ENCODE measurements at places on chromosomes 4 and X.

GRCh38 chrX:153375571-153375970 is 25.6 kb downstream of the PNMA6E start:
- DNase-seq = no peak

DNA sequence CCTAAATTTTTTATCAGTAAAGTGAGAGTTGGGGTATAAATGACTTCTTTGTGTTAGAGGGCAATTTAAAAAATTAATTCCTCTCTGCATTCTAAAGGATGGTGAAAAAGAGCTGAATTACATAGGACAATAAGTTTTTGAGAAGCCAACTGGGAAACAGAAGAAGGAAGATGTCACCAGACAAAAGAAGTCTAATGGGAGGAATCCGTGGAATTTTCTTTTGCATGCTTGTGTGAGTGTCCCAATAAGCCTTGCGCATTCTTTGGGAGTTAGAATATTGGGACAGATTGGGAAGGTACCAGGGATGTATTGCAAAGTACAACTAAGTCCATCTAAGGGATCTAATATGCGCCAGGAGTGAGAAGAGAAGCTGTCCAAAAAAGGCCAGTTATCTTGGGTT is 35.1 kb upstream of the NR3C2 start:
- no peak for DNase-seq

GRCh38 chr4:157300701-157301100 is 80.2 kb downstream of the GRIA2 start:
- DNase-seq = no peak

GRCh38 chrX:46710927-46711623 is 47.8 kb downstream of the SLC9A7 start:
- no peak for DNase-seq

- no peak for DNase-seq
Observed at GRCh38 chr4:172946503-172946902, 222.1 kb upstream of the GALNT7 start.

DNA sequence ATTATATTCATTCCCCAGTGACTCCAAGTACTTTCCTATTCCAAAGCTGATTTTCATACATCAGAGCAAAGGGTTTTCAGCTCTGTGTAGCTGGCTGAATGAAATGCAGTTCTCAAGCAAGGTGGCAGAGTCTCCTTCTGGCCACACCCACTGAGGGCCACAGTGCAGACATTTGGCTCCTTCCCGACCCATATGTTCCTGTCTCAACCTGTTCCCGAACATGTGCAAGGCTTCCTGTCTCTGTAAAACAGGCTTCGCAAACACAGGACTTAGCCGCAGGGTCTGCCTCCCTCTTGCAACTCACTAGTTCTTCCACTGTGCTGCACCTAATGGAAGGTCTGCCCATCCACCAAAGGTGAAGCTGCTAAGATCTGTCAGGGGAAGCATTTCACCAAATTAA is 249.2 kb downstream of the MID1IP1 start:
- no peak for DNase-seq
